Caco-2 (cell line): ENCODE measurements at places on chromosomes 11 and 22.

GRCh38 chr11:73343076-73343873 lies 32.9 kb upstream of the RELT start:
- DNase-seq, result no peak

GRCh38 chr11:46701078-46701654 lies 335 bp downstream of the ZNF408 start:
- DNase-seq, result no peak

- DNase-seq, result no peak
Observed at GRCh38 chr11:130166457-130166784, 6.8 kb downstream of the ST14 start.

DNA sequence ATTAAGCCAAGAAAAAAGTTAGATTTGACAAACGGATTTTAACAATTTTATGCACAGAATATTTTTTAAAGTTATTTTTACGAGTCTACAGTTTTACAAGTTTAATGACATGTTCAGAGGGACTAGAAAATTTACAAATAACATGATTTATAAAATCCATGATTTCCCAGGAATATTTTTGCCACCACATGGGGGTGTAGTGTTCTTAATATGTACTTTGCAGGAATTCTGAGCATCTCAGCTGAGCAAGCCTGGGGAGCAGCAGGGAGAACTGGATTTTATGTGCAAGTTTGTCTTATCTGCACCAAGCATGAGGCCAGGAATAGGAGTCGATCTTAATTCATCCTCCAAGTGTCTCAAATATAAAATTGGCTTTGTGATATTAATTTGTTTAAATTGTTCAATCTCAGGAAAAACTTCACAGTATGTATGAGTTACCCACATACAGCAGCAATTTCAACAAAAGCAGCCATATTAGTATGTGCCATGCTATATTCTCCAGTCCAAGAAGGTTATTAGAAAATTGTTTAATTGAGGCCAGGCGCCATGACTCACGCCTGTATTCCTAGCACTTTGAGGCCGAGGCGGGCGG lies 826.3 kb downstream of the DLG2 start:
- peak; percentile 54 for DNase-seq

- no peak for DNase-seq
Observed at GRCh38 chr22:40593460-40594273, 42.9 kb downstream of the MRTFA start.

GRCh38 chr22:27391092-27391770 lies 410.3 kb downstream of the MN1 start:
- DNase-seq, result no peak

DNA sequence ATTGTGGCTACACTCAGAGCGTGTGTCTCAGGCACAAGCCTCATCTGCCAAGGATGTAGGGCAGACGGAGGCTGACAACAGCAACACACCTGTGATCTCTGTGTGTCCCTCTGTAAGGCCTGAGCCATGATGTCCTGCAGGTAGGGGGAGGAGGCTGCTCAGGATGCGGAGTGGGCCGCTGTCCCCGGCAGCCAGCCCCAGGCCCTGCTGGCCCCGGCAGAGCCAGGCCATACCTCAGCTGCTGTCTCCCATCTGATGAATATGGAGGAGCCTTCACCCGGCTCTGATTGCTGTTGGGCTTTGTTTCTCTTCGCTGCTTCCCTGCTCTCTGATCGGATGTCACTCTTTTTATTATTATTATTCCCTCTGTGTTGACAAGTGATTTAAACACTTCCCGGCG lies 83.6 kb upstream of the NCAM1 start:
- no peak for DNase-seq

- DNase-seq, result no peak
Observed at GRCh38 chr11:130631119-130631518, 182.7 kb downstream of the ADAMTS15 start.

DNA sequence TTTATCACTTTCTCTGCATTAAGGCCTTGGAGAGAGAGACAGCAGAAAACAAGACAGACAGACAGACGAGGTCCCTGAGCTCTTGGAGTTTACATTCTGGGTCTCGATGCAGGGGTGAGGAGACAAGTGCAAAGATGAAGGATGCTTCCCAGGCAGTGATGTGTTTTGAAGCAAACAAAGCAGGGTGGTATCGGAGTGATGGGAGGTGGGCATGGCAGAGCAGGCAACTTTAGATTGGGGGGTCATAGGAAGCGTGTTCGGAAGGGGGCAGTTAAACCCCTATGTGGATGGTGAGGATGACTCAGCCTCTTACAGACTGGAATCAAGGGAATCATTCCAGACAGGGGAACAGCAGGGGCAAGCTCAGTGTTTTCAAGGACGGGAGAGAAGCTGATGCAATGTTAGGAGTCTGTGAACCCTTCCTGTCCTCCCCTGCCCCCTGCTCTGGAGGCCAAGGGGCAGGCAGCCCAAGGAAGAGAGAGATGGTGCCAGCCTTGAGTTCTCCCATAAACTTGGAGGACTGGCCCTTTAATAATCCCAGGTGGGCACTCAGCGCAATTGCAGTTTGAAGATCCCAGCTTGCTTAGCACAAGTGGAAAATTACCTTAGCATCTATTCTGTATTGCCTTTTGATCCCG lies 180.2 kb downstream of the CHST1 start:
- DNase-seq, result no peak

- DNase-seq, result no peak
Observed at GRCh38 chr11:107691000-107691750, 20.7 kb downstream of the SLN start.

DNA sequence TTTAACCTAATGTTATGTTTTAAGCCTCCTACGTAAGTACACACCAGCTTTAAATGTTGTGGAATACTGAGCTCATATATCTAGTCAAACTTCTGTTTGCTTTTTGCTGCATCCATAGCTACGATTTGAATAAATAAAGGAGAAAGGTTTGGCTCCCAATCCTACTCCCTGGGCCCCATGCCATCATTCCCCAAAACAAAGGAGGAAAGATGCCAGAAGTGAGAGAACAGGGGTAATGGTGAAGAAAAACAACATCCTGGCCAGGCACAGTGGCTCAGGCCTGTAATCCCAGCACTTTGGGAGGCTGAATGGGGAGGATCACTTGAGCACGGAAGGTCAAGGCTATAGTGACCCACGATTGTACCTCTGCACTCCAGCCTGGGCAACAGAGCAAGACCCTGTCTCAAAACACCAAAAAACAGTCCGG lies 26.5 kb downstream of the SCGB1A1 start:
- no peak for DNase-seq

DNA sequence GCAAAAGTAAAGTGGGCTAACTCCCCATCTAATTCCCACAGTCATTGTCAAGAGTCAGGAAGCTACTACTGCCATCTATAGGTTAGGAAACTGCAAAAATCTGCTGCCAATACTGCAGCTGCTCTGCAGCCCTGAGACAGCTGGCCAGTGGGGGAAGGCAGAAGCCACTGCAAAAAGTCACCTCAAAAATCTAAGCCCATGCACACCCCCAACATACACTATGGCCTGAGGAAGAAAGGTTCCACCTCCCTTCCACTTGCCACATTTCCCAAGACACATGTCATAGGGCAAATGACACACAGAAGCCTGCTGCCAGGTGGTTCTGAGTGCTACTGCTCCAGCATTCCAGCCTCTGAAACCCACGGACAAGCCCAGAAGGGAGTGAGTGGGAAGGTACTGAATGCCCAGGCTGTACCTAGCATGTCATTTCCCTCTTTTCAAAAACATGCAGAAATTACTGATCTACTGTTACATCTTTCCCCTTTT lies 36.9 kb downstream of the DGCR2 start:
- peak; percentile 24 for DNase-seq

GRCh38 chr11:126293726-126294125 lies 10.1 kb upstream of the DCPS start:
- DNase-seq, result no peak

DNA sequence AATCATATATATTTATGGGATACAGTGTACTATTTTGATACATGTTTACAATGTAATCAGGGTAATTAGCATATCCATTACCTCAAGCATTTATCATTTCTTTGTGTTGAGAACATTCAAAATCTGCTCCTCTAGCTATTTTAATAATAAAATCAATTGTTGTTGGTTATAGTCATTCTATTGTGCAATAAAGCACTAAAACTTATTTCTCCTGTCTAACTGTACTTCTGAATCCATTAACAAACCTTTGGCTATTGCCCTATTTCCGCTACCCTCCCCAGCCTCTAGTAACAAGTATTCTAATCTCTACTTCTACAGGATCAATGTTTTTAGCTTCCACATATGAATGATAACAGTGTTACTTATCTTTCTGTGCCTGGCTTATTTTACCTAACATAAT lies 15.3 kb upstream of the USP2 start:
- no peak for DNase-seq

DNA sequence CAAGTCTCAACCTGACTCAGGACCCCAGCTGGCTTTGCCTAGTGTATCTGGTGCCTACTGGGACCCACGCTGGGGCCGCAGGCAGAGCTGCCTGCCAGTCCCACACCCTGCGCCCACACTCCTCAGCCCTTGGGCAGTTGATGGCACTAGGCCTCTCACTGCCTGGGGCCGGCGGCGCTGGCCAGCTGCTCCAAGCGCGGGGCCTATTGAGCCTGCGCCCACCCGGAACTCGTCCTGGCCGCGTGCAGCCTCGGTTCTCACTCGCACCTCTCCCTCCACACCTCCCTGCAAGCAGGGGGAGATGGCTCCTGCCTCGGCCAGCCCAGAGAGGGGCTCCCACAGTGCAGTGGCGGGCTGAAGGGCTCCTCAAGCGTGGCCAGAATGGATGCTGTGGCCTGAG lies 908.5 kb upstream of the CCDC90B start:
- DNase-seq, result no peak

DNA sequence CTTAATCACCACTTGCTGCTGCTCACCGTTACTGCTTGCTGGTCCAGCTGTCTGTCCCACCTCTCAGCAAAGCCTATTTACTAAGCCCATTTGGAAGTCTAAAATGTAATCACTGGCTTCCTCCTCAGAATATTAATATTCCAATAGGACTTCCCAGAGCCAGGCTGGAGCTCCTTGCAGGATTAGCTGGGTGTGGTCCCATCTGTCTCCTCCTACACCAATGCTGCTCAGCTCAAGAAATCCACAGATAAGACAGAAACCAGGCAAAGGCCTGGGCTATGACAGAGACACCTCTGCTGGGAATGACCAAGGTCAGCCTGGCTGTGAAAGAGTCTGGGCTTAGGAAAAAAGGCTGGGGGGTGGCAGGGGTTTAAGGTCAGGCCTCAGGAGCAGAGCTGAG lies 317.8 kb downstream of the BUD13 start:
- DNase-seq, result no peak

GRCh38 chr11:27094120-27094519 lies 53.5 kb downstream of the BBOX1 start:
- DNase-seq, result no peak

- DNase-seq, result no peak
Observed at GRCh38 chr11:44718612-44719390, 8.0 kb upstream of the TSPAN18 start.

- DNase-seq, result no peak
Observed at GRCh38 chr11:64341851-64342791, 2.1 kb downstream of the CCDC88B start.

- no peak for DNase-seq
Observed at GRCh38 chr11:99592266-99592665, 571.5 kb downstream of the CNTN5 start.

- DNase-seq, result no peak
Observed at GRCh38 chr22:40070701-40071100, 75.9 kb downstream of the FAM83F start.

- DNase-seq, result no peak
Observed at GRCh38 chr11:103850419-103851165, 185.8 kb upstream of the DDI1 start.

DNA sequence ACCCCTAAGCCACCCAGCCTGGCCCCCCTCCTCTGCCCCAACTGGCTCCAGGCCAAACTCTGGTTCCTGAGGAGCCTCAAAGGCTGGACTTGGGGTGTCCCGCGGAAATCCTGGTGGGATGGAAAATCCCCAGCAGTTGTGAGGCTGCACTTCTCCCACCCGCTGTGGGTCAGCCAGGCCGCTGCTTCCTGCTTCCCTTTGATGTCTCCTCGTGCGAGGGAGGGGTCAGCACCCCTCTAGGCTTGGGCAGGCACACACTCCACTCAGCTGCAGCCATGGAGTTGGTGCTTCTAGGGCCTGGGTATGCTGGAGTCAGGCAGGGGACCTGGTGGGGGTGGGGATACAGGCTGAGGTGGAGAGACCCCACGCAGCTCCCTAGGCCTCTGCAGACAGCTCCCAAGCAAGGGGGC lies 12.0 kb downstream of the KCNQ1OT1 start:
- no peak for DNase-seq

GRCh38 chr11:128246810-128247594 lies 340.4 kb downstream of the ETS1 start:
- no peak for DNase-seq

DNA sequence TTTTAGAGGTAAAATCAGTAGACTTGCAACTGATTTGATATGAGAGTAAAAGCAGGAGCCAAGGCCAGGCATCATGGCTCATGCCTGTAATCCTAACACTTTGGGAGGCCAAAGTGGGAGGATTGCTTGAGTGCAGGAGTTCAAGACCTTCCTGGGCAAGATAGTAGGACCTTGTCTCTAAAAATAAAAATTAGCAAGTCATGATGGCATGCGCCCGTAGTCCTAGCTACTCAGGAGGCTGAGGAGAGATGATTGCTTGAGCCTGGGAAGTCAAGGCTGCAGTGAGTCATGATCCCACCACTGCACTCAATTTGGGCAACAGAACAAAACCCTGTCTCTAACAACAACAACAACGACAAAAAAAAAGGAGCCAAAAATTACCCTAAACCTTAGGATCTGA lies 13.5 kb downstream of the SGSM3 start:
- no peak for DNase-seq

GRCh38 chr11:65378928-65379638 lies 3.4 kb downstream of the SLC25A45 start:
- DNase-seq, result no peak

GRCh38 chr11:57311109-57311936 lies 13.4 kb downstream of the TNKS1BP1 start:
- DNase-seq, result peak; percentile 96

- DNase-seq, result no peak
Observed at GRCh38 chr11:75505916-75506692, 19.6 kb downstream of the GDPD5 start.

DNA sequence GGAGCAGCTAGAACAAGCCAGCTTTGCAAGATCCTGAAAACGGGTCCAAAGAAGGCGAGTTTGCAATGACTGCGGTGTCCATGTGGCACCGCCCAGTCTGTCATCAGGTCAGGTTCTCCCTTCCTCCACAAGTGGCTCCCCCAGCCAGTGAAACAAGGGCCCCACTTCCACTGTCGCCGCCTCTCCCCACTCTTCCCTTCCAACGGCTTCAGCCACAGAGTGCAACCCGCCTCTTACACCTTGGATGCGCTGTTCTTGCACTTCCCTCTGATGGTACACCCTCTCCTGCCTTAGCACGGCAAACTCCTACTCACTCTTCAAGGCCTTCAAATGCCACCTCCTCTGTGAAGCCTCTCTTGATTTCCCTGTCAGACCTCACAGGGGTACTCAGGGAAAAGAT lies 10.8 kb upstream of the TCF20 start:
- no peak for DNase-seq

GRCh38 chr22:22030493-22031182 lies 48.1 kb upstream of the TOP3B start:
- DNase-seq, result peak; percentile 61

- no peak for DNase-seq
Observed at GRCh38 chr11:106983261-106983660, 35.0 kb downstream of the GUCY1A2 start.
